Right hindlimb (tissue), 1 donor: ENCODE measurements at places on chromosomes 4 and X.
A peak's percentile ranks its signal among the peaks of the same experiment; 100 is the strongest.

- DNase-seq: no peak
These were observed 308.5 kb downstream of the CENPC start for GRCh38 chr4:67236788-67237187.

- DNase-seq: no peak
These were observed 281.3 kb downstream of the PTTG2 start for GRCh38 chr4:38241541-38241940.

DNA sequence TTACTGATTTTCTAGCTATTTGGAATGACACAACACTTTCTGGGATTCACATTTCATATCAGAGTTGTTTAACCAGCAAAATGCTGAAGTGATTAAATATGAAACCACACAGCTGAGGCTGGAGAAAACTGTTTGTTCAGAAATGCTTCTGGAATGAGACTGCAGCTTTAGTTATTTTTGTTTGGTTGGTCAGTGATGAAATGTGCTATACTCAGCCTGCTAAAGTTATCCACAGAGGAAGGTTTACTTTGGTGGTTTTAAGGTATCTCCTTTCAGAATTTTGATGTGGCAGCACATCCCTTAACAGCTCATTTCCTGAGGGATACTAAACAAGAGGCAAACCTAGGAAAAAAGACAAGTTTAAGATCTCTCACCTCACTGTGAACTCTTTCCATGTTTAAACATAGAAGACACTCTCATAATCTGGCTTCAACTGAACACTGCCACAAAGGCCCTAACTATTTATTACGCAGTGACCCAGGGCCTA lies 106.6 kb upstream of the PDE5A start:
- no peak for DNase-seq

DNA sequence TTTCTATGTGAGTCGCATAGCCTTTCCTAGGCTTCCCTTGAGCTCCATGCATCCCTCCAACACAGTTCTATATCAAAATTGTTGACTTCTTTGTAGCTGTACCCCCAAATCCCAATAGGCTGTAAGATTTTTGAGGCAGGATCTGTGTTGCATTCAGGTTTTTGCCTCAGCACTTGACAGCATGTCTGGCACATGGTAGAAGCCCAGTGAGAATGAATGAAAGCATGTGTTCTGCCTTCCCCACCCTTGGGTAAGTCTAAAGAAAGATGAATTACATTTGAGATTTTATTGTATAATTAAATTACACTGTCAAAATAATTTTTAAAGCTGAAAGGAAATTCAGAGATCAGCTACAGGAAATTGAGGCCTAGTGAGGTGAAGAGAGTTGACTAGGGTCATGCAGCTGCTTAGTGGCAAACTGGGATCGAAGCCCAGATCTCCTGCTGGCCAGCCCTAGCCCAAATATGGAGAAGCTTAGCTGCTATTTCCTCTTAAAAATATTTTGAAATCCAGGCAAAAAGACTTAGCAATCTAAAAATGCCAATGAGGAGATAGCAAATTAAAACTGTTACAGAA lies 122.5 kb downstream of the SPATA18 start:
- peak; percentile 73 for DNase-seq

DNA sequence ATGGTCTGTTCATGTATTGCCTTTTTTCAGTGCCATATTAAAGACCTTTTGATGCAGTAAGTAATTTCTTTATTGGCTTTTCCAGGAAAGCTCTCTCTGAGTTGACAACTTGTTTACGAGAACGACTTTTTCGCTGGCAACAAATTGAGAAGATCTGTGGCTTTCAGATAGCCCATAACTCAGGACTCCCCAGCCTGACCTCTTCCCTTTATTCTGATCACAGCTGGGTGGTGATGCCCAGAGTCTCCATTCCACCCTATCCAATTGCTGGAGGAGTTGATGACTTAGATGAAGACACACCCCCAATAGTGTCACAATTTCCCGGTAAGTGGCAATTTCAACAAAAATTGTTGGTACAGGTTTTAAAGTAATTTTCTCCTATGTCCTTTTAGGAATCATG lies 148.0 kb downstream of the STIM2 start:
- no peak for DNase-seq

GRCh38 chrX:7574325-7574724 lies 268.6 kb upstream of the VCX start:
- DNase-seq: peak; percentile 16

DNA sequence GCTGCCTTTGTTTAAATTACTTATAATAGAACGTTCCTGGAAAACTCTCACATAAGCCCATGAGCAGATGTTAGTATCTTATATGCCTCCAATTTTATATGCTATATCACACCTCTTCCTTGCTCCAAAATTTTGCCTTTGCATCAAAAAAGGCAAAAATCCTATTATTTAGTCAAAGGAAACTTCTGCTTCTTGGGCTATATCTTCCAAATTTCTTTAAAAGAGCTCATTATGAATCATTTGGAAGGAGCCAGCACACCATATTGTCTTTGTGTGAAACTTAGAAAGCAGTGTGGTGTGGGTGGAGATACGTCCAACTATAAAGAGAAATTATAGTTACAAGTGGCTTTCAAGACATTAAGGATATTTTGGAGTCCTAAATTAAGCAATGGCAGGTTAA lies 35.7 kb downstream of the NHS start:
- DNase-seq: no peak

DNA sequence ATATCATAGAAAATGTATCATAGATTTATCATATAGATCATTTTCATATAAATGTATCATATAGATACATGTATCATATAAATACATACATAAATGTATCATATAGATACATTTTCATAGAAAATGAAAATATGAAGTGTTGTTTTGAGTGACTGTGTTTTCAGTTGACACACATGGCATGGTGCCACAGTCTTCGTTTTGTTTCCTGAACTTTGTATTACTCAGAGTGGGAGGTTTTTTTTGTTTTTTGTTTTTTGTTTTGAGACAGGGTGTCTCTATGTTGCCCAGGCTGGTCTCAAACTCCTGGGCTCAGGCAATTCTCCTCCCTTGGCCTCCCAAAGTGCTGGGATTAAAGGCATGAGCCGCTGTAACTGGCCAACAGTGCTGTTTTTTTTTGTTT lies 3.9 kb downstream of the RBM10 start:
- DNase-seq: no peak

GRCh38 chrX:75131973-75132627 lies 24.0 kb downstream of the ABCB7 start:
- no peak for DNase-seq

- peak; percentile 20 for DNase-seq
These were observed 7.4 kb upstream of the PGRMC1 start for GRCh38 chrX:119228512-119229252.

- DNase-seq: no peak
These were observed 113.4 kb downstream of the ANTXR2 start for GRCh38 chr4:79959652-79960051.

GRCh38 chr4:108830509-108831244 lies 67.8 kb upstream of the ETNPPL start:
- peak; percentile 53 for DNase-seq
